ENCODE measurements at places on chromosomes 5 and 9. TPM values are rescaled to one million over a fixed set of nuclear protein-coding genes. Genes with fewer than 3 reads are reported as not detected.

- DNase-seq, result no peak
Observed at GRCh38 chr5:154794525-154795234, 39.5 kb downstream of the LARP1 start.

DNA sequence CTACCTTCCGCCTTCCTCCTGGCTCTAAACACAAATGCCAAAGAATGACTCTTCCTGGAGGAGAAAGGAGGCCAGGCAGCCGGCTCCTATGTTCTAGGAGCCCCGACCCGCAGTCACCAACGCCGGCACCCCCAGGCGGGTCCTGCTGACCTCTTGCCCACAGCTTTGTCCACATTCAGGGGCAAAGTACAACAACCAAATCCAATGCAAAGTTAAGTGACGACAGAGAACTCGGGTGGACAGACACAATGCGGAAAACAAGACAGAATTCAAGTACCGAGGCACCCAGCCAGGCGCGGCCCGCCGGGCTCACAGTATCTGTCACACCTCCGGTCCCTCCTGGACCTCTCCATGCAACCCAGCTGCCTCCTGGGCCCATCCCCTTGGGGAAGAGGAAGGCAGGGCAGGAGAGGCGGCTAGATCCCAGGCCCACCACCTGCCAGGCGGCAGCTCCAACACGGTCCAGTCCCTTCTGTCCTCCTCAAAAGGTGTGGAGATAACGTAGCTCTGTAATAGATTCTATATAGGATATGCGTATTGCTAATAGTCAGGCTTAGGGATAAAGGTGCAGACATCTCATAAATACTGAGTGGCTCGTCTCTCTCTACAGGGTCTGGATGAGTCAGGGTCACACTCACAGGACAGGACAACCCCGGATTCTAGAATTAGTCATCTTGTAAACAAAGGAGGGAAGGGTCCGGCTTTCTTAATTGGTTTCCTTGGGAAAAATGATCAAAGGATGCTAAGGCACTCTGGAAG, 46.9 kb upstream of the UBAC1 start:
- DNase-seq, result no peak

DNA sequence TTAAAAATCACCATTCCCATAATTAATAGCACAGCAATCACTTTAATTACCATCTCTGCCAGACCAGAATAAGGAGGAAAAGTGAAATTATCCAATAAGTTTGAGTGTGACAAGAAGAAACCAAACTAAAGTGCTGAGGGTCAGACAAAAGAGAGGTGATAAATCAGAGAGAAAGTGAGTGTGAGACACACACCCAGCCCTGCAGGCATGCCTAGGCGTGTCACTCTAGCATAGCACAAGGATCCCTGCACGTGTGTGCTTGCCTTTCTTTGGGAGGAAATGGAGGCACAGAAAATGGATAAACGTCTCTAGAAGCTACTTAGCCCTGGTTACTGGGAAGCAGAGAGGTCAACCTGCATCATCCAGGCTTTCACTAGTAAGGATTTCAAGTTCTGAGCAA, 56.2 kb downstream of the SEMA6A start:
- DNase-seq, result no peak

Gene PLAC8L1
- not detected for polyA plus RNA-seq
